ENCODE measurements at places on chromosomes 2 and 18.

DNA sequence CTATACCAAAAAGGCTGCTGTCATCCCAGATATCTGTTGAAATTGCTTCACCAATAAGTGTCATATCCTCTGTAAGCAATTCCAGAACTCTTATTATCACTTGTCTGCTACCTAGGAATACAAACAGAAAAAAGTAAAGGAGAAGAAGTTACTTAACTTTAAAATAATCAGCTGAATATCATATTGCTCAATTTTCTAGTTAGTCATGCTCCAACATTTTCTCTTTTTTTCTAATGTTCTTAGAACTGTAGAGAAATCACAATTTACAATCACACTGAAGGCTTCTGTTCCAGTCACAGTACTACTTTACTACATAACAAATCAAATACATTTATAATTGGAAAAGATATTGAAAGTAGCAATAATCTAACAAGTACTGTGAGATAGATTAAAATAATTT is 17.4 kb downstream of the RTTN start:
- no peak for DNase-seq

GRCh38 chr2:128016620-128017019 is 11.2 kb downstream of the SAP130 start:
- DNase-seq: no peak

- no peak for DNase-seq
Measured at GRCh38 chr2:43616967-43617680, 19.9 kb upstream of the PLEKHH2 start.

GRCh38 chr2:160394153-160394552 is 99.5 kb downstream of the RBMS1 start:
- DNase-seq: no peak

- no peak for DNase-seq
Measured at GRCh38 chr2:20397811-20398447, 47.3 kb upstream of the PUM2 start.

DNA sequence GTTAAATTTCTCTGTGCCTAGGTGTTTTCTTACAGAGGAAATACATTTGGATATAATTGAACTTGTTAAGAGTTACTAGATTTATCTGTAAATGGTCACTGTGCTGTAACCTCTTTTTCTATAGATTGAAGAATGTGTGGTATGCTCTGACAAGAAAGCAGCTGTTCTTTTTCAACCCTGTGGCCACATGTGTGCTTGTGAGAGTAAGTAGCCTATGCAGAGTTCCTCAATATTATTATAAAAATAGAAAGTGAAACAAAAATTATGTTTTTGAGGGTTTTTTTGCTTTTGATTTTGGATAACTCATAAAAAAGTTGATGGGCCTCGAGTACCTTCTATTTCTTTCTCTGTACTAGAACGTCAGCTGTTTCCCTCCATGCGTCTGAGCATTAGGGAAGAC is 112.4 kb downstream of the MIB1 start:
- no peak for DNase-seq

DNA sequence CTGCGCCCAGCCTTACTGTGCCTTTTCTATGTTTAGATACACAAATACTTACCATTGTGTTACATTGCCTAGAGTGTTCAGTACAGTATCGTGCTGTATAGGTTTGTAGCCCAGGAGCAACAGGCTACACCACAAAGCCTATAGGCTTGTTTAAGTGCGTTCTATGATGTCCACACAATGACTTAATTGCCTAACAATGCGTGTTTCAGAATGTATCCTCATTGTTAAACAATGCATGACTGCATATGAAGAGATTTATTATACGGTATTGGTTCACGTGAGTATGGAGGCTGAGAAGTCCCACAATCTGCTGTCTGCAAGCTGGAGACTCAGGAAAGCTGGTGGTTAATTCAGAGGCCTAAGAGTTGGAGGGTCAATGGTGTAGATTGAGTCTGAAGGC is 46.1 kb upstream of the MGAT4A start:
- no peak for DNase-seq

GRCh38 chr2:2715036-2715818 is 384.2 kb upstream of the MYT1L start:
- DNase-seq: no peak

DNA sequence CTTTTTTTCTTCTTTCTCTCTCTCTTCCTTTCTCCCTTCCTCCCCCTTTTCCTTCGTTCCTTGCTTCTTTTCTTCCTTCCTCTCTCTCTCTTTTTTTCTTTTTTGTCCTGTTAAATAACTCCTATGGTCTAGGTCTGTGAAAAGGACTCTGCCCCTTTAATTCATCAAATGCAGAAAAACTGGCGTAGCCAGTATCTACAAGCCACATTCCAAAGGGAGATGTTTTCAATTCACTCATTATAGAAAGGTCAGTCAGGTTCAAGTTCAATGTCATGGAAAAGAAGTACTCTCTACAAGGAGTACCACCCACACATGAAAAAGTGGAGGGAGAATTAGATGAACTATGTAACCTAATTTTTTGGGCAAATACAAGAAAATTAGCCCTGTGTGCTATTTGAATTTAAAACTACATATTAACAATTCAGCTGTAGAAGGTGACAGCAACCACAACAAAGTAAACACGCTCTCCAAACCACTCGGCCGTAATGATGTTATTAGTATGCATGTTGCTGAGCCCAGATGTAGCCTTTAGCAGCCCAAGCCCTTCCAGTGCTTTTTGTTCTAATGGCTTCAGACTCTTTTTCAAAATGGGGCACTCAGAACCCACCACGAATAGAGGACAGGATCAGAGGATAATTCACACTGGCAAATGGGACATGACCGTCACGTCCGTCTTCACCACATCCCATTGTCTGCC is 735.4 kb upstream of the FANCL start:
- no peak for DNase-seq

DNA sequence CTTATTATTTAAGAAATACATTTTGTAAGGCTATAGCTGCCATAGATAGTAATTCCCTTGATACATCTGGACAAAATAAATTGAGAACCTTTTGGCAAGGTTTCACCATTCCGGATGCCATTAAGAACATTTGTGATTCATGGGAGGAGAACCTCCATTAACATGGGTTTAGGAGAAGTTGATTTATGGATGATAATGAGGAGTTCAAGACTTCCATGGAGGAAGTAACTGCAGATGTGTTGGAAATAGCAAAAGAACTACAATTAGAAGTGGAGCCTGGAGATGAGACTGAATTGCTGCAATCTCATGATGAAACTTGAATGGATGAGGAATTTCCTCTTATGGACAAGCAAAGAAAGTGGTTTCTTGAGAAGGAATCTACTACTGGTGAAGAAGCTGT is 17.3 kb downstream of the PHLPP1 start:
- DNase-seq: no peak

GRCh38 chr18:40148960-40149359 is 1806.1 kb upstream of the PIK3C3 start:
- DNase-seq: no peak

DNA sequence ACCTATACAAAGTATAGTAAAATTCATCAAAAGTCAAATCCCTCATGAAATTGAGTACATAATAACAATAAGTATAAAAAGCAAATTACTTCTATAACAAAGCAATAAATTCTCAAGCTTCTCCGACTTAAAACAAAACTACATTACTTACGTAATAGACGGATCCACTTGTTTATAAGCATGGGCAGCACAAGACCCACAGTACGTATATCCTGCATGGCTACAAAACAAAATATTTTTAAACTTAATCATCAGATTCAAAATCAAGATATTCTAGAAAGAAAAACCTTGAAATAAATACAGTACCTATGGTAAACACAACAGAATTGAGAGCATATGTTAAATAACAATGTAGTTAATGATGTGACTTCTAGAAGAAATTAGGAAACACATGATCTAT is 78.9 kb downstream of the MEMO1 start:
- DNase-seq: no peak

GRCh38 chr2:33665039-33665438 is 65.9 kb upstream of the FAM98A start:
- DNase-seq: no peak

- DNase-seq: no peak
Measured at GRCh38 chr2:226712941-226713340, 86.7 kb downstream of the IRS1 start.

GRCh38 chr2:99779276-99779675 is 289.5 kb upstream of the REV1 start:
- no peak for DNase-seq

DNA sequence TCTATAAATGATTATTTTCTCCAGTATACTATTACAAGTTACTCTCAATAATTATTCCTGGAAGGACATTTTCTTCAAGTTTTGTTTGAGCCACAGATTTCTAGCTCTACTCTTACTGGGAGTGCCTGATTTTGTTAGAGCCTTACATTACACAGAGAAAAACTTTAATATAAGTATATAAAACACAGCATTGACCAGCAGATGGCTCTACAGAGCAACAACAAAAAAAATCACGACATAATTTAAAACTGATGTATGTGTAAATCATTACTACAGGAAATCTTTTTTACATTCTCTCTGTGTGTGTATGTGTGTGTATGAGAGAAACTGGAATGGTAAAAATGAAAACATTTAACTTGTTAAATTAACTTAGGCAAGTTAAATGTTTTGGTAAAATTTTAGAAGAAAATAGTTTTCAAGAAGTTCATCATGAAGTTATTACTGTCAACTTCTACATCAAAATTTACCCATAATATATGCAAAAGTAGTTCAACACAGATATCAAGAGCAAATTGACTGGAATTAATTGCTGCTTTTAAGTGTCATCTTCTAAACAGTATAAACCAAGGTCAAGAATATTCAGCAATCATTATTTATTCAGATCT is 103.3 kb downstream of the MDH1 start:
- no peak for DNase-seq

DNA sequence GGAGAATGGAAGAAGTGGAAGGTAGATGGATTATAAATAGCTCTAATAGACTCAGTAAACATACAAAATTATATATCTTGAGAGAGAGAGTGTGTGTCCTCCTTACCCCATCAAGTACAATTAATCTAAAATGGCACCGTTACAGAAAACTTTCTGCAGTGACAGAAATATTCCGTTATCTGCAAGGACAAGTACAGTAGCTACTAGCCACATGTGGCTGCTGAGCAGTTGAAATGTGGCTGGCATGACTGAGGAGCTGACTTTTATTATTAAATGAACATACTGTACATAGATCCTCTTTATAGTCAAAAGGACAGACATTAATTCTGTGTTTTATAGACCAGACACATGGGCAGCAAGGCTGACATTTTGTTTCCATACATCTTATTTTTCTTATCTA is 7.0 kb downstream of the CCDC93 start:
- DNase-seq: no peak

DNA sequence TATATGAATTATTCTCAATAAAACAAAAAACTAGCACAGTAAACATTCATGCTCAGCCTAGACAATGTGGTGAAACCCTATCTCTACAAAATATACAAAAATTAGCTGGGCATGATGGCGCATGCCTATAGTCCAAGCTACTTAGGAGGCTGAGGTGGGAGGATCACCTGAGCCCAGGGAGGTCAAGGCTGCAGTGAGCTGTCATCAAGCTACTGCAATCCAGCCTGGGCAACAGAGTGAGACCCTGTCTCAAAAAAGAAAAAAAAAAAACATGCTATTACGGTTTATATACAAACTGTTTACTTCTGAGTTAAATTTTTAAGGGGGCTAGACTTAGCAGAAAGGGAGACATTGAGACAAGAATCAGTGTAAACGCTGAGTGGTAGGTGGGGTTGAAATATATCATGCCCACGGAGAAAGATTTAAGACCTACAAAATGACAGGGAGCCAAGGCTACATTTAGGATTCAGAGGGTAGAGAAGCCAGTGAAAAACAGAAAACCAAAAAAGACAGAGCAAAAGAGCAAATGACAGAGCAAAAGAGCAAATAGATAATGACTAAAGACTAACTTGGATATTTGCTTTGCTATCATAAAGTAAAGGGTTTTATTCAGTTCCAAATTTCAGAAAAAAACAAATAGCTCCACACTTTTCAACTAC is 7.5 kb downstream of the TTC32 start:
- DNase-seq: no peak

GRCh38 chr2:240508832-240509545 is 48.8 kb downstream of the ANKMY1 start:
- DNase-seq: no peak

GRCh38 chr2:161422816-161423403 is 6.8 kb downstream of the TBR1 start:
- no peak for DNase-seq

DNA sequence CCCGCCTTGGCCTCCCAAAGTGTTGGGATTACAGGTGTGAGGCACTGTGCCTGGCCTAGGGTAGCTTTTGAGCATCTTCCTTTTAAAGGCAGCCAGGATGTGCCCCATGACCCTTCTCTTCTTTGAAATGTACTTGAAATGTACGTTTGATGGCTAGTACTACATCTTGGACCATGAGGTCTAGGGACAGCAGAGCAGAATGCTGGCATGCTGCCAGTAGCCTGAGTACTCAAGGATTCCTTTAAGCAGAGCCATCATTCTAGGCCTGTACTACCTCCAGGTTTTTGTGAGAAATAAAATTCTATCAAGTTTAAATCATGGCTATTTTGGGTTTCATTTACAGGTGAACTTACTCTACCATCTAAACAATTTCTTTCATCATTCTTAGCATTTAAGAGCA is 2.9 kb upstream of the EML6 start:
- DNase-seq: no peak

GRCh38 chr2:217826520-217826919 is 176.3 kb downstream of the TNS1 start:
- no peak for DNase-seq

GRCh38 chr18:77250501-77250925 is 865 bp downstream of the GALR1 start:
- no peak for DNase-seq

- DNase-seq: no peak
Measured at GRCh38 chr2:205800773-205801172, 118.5 kb downstream of the NRP2 start.

GRCh38 chr18:59566533-59566971 is 130.7 kb downstream of the CCBE1 start:
- DNase-seq: no peak

- DNase-seq: no peak
Measured at GRCh38 chr2:9249020-9249800, 42.6 kb downstream of the ASAP2 start.

DNA sequence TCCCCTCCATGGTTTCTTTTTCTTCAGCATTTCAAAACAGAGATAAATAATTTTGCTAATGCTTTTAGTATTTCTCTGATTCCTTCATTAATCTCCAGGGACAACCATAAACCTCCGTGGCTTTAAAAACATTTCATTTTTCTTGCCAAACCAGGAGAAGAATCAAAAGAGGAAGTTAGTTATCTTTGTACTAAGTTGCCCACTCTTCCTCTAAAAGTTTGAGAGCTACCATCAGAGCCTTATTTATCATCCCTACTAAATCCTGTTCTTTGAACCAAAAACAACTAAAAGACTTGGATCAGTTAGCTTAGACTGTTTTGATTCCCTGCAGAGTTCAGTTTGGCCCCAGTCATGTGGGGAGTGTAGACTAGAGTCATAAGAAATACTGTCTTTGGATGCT is 208.4 kb downstream of the SETBP1 start:
- DNase-seq: no peak

All from activated naive CD8-positive, alpha-beta T cell treated with anti-CD3 and anti-CD28 coated beads, Interleukin-2, amount 50 U/mL, for 24 hours (primary cell).